ENCODE measurements at places on chromosomes 13 and 19. TPM values are rescaled to one million over a fixed set of nuclear protein-coding genes. Genes with fewer than 3 reads are reported as not detected.

The SIGLEC14 gene
- total RNA-seq = not detected

The SBSN gene
- total RNA-seq = 0.21 TPM

The APOE gene
- 2.1 TPM for total RNA-seq

The DACT3 gene
- total RNA-seq = 7.0 TPM

The PABPC3 gene
- 0.58 TPM for total RNA-seq

The TUBGCP3 gene
- 59.6 TPM for total RNA-seq

The ANKRD24 gene
- 2.8 TPM for total RNA-seq

Measured in activated T-cell treated with anti-CD3 and anti-CD28 coated beads, Interleukin-2, amount 50 U/mL, for 72 hours (primary cell).